ENCODE measurements at places on chromosomes 6 and 20.

GRCh38 chr6:22765015-22765414, 195.6 kb downstream of the HDGFL1 start:
- DNase-seq: no peak

- DNase-seq: no peak
Measured at GRCh38 chr6:104563306-104563705, 296.4 kb downstream of the HACE1 start.

DNA sequence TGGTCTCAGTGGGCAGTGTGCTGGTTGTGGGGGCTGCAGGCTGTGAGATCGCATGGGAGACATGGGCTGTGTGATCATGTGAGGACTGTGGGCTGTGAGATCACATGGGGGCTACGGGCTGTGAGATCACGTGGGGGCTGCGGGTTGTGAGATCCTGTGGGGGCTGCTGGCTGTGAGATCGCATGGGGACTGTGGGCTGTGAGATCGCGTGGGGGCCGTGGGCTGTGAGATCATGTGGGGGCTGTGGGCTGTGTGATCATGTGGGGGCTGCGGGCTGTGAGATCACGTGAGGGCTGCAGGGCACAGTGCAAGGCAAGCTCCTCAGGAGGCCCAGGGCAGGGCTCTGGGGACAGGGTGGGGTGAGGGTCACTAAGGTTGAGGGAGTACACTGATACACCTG, 140.5 kb upstream of the CST7 start:
- no peak for DNase-seq

GRCh38 chr20:1964061-1964460, 29.8 kb downstream of the PDYN start:
- DNase-seq: no peak

Measured in T follicular helper cell (primary cell).